Renal cortical epithelial cell (primary cell): ENCODE measurements at places on chromosomes 4 and X. TPM values are rescaled to one million over a fixed set of nuclear protein-coding genes. Genes with fewer than 3 reads are reported as not detected.
A peak's percentile ranks its signal among the peaks of the same experiment; 100 is the strongest.

The MTNR1A gene
- total RNA-seq: 0.10 TPM in 1 of 2 replicates, not detected in the other

DNA sequence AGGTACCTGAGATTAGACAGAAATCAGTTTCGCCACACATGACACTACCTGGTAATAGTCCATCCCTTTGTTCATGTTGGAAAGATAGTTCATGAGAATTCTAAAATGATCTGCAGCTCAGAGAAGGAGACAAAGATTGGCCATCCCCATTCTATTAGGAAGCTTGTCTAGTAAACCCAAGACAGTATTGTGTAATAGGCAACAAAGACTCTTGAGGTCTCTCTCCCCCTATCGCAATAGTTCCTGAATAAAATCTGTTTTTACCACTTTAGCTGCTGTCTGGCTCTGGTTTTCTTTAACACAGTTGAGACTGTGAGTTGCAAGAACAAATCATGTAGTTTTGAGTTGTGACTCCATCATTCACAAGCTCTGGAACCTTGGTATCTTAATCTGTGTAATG lies 14.8 kb upstream of the BBS7 start:
- no peak for DNase-seq

DNA sequence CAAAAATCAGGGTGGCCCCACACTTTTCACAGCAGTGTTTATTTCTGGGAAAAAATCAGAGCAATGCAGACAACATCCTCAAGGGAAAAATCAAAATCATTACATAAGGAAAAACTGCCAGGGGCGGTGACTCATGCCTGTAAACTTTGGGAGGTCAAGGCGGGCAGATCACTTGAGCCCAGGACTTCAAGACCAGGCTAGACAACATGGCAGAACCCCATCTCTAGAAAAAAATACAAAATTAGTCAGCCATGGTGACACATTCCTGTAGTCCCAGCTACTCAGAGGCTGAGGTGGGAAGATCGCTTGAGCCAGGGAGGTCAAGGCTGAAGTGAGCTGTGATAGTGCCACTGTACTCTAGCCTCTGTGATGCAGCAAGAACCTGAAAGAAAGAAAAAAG lies 102.8 kb downstream of the NAF1 start:
- peak; percentile 1 for DNase-seq

DNA sequence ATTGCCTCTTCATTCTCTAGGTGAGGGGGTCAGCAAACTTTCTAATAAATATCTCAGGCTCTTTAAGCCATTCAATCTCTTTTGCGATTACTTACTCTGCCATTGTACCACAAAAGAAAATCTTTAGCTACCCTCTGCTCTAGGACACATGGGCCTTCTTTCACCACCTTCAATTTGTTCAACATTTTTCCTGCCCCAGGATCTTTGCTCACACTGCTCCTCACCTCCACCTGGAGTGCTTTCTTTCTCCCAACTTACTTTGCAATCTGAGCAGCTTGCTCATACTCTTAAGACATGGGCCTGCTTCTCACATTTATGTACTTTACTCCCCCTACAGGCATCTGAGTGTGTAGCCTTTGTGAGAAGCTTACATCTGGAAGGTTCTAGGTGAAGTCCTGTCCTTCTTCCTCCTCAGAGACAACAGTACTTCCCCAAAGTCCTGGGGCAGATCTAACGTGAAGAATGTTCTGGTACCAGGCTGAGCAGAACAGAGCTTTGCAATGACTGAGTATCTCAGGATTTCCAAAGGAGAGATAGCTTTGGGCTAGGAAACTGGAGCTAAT lies 55.0 kb upstream of the PRDM5 start:
- peak; percentile 71 for DNase-seq

GRCh38 chr4:182276210-182277109 lies 33.3 kb downstream of the TENM3 start:
- no peak for DNase-seq

DNA sequence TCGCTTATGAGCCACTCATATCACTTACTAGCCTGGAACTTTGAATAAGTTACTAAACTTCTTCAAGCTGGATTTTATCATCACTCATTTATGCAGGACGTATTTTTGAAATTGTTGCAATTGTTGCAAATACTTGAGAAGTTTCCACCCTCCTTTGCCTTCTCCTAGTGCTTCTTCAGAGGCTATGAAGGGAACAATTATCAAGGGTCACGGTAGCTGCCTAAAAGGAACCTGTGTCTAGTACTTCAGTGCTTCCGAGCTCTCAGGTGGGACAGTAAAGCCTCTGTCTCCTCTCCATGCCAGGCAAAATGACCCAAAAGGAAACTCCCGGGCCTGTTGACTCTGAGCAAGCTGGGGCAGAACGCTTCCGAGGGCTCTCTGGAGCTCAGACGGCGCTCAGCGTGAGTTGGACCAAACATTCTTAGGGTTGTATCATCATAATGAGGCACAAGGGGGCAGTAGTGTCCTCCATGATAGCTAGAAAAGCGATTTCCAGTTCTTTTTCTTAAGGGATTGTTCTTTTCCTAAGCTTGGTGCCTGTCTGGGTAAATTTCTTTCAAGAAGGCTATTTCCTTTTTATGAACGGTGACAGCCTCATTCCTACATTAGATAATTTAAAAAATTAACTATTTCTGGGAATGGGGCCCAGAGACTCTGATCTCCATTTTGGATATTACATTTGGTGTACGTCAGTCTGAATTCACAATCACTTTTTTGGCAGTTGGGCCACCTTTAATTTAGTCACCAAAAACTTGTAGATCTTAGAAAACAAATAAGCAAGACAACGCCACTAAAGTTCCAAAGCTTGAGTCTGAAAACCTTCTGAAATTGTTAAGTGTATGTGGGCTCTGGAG lies 73.1 kb downstream of the PACRGL start:
- peak; percentile 63 for DNase-seq

DNA sequence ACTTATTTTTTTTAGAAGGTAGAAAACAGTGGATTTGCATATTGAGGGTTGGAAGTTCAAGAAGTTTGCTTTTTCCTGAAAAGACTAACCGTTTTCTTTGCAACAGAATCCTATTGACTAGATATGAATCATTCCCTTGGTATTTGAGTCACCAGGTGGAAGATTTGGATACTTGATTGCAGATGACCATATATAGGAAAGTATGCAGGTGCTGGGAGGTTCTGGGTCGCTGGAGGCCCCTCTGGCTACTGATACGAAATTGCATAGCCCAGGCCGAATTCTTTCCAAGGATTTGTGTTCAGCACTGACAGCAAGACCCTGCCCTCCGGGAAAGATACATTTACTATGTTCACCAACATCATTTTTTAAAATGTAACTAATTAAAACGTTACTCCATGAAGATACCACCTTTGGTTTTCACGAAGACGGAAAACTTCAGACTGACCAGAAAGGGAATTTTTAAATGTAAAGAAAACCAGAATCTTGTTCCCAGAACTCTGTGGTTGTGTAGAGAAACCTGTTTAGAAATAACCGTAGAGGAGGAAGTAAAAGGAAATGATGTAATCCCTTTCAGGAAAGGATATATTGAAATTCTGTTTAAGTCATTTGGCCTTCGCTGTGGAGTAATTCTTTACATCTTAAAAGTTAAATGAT lies 946 bp downstream of the ANXA3 start:
- DNase-seq: peak; percentile 96

GRCh38 chr4:160353548-160353947 lies 1250.7 kb downstream of the RAPGEF2 start:
- DNase-seq: no peak

DNA sequence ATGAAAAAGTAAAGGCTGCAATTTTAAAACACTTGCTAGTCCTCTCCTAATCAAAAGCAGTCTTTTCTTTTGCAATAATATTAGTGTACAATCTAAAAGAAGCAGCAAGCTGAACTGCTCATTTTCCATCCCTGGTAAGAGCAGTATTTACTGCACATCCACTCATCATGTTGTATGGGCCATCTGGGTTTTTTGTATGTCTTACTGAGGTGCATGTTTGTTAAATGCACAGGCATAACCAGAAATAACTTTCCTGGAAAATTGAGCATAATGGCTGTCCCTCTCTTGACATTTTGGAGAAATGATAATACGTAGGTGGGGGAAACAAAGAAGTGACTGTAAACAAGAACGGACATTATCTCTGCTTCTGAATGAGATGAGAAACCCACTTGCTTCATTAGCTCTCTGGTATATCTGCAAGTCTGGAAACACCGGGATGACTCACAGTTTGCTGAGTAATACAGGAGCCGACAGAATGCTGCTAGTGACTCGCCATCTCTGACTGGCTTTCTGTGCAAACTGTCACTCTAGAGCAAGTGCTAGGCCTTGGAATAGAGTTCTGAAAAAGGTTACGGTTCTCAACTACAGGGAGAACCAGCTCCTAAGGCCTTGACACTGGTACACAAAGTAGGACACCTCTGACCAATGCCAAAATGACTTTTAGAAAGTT lies 85.7 kb upstream of the MTM1 start:
- DNase-seq: peak; percentile 87

GRCh38 chr4:177460460-177460859 lies 18.2 kb upstream of the AGA start:
- no peak for DNase-seq

The TLR7 gene
- not detected in 2 replicates for total RNA-seq

The AIFM1 gene
- total RNA-seq: 22.1 and 60.4 TPM in 2 replicates

DNA sequence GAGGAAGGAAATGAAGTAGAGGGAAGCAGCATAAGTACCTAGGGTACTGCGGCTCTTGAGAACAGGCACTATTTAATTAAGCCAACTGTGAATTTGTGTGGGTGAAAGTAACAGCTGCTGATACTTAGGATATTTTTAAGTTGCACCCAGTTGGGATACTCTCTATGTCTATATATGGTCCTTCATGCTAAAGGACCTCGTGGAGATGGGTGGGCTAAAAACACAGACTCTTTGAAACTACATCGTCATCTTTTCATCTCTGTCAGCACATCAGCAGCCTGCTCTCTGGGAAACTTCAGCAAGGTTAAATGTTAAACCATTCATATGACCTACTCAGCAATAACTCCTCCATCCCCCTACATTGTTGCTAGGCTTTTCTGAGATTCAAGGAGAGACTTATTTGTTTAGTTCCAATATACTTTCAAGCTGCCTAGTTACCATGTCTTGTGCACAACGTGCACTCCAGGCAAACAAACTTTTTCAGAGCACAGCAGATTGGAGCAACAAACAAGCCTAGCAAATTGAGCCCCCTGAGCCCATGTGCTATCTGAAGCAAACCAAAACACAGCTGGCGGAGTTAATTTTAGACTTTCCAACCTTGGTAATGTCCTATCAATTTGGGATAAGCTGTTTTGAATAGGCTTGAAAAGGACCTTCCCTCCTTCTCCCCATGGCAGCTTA lies 6.2 kb upstream of the MOB1B start:
- DNase-seq: peak; percentile 90

- no peak for DNase-seq
Observed at GRCh38 chrX:40097504-40098263, at the start of gene BCOR. Gene BCOR, minus strand, starts transcription at chrX:40097958. Its CDS starts 20,029 bp downstream, at chrX:40077929.

DNA sequence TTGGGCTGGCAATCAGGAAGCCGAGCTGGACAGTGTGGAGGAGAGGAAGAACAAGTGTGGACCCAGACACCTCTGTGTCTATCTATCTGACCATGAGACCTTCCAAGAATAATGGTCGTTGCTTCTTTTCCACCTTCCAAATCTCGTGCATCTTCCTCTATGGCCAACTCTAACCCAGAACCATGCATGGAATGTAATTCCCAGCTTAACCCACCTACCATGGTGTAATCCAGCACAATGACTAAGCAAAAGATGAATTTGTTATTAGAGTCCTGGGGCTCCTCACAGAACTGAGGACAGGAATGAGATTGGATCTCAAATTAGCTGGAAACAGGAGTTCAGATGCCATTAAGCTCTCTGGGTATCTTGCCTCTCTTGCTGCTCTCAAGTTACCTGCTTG lies 17.4 kb upstream of the TMEM184C start:
- peak; percentile 46 for DNase-seq

- no peak for DNase-seq
Observed at GRCh38 chr4:134132086-134132783, 69.4 kb downstream of the PABPC4L start.
